ENCODE measurements at places on chromosomes 4 and X. TPM values are rescaled to one million over a fixed set of nuclear protein-coding genes. Genes with fewer than 3 reads are reported as not detected.

Gene CORIN
- 6.7 TPM for total RNA-seq

Gene MAGEA8
- not detected for total RNA-seq

Gene TCEAL6
- total RNA-seq = 2.1 TPM

Gene UGT2A1
- total RNA-seq = not detected

Gene PPP4R3C
- not detected for total RNA-seq

Gene SRPK3
- total RNA-seq = 6.4 TPM

Gene FAM149A
- 18.9 TPM for total RNA-seq

- no peaks in the 10 kb centered on the region for H3K27me3 ChIP-seq
- no peak overlapping the region for H3K27ac ChIP-seq
- no peaks in the 10 kb centered on the region for H3K4me1 ChIP-seq
- no peaks in the 10 kb centered on the region for H3K36me3 ChIP-seq
- no peak for DNase-seq
These were observed 52.8 kb upstream of the TEX13A start for GRCh38 chrX:105273326-105273725.

DNA sequence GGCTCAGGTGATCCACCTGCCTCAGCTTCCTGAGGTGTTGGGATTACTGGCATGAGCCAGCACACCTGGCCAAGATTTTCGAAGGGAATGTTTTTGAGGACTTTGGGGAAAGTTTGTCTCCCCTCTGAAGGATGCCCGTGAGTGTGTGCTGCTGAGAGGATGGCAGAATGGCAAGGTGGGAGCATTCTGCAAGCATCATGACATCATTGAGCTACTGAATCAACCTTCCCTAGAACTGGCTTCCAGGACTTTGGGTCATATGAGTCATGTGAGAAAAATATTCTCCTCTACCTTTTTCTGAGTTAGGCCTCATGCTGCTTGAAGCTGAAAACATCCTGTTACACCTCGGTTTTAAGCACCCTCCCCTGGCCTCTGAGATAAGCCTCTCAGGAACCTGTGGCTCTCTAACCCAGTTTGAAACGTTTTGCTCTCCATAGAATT, 31.0 kb downstream of the TMEM131L start:
- no peak for DNase-seq
- peak overlapping the region; percentile 64 for H3K27ac ChIP-seq
- no peak overlapping the region for H3K4me3 ChIP-seq
- no peaks in the 10 kb centered on the region for H3K4me1 ChIP-seq

- H3K4me1 ChIP-seq = no peaks in the 10 kb centered on the region
- no peak overlapping the region for H3K4me3 ChIP-seq
These were observed 11.0 kb upstream of the EIF4E start for GRCh38 chr4:98939892-98940298.

DNA sequence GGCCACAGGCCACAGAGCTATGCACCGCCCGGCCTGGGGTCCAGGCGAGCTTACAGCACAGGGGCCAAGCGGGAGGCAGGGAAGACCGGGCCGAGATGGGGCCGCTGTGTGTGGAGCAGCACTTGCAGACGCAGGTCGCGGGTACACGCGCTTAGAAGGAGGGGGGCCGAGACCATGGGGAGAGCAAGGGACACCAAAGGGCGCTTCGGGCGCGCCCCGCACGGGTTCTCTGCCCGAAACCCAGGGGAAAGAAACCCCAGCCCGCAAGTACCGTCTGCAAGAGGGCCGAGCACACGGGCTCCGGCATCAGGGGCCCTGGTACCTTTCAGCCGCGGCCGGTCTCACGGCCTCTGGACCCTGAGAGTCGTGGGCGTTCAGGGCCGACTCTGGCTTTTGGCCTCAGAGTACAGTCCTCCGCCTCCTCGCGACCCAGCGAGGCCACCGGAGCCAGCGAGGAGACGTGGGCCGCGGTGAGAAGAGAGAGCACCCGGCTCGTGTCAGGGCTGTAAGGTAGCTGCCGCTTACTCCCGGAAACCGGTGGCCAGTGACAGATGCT, 342 bp downstream of the EOLA2 start:
- no peaks in the 10 kb centered on the region for H3K36me3 ChIP-seq
- H3K4me1 ChIP-seq = peaks cover 3% of the 10 kb centered on the region
- DNase-seq = peak; percentile 24
- no peaks in the 10 kb centered on the region for H3K27me3 ChIP-seq
- peak overlapping the region; percentile 64 for H3K4me3 ChIP-seq

DNA sequence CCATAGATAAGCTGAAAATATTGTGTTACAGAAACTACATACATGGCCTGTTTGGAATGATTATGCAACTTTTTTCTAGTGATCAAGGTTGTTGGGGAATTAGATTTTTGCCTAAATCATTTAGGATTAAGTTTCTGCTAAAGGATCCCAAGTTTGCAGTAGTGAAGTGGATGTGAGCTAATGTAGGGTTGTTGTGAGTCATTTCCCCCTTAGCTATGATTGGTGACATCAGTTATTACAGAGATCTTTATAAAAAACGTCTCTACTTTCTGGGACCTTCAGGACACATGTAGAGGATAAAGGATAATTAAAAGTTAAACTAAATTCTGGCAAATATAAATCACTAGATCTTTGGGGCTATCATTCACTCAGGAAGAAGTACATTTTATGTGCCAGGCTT, 133.3 kb downstream of the GATB start:
- no peaks in the 10 kb centered on the region for H3K36me3 ChIP-seq
- no peaks in the 10 kb centered on the region for H3K27me3 ChIP-seq
- H3K4me3 ChIP-seq = no peak overlapping the region

- no peak for DNase-seq
- H3K36me3 ChIP-seq = no peaks in the 10 kb centered on the region
- no peaks in the 10 kb centered on the region for H3K27me3 ChIP-seq
- no peaks in the 10 kb centered on the region for H3K4me1 ChIP-seq
- no peak overlapping the region for H3K27ac ChIP-seq
These were observed 321.3 kb downstream of the TMA16 start for GRCh38 chr4:163815776-163816175.

DNA sequence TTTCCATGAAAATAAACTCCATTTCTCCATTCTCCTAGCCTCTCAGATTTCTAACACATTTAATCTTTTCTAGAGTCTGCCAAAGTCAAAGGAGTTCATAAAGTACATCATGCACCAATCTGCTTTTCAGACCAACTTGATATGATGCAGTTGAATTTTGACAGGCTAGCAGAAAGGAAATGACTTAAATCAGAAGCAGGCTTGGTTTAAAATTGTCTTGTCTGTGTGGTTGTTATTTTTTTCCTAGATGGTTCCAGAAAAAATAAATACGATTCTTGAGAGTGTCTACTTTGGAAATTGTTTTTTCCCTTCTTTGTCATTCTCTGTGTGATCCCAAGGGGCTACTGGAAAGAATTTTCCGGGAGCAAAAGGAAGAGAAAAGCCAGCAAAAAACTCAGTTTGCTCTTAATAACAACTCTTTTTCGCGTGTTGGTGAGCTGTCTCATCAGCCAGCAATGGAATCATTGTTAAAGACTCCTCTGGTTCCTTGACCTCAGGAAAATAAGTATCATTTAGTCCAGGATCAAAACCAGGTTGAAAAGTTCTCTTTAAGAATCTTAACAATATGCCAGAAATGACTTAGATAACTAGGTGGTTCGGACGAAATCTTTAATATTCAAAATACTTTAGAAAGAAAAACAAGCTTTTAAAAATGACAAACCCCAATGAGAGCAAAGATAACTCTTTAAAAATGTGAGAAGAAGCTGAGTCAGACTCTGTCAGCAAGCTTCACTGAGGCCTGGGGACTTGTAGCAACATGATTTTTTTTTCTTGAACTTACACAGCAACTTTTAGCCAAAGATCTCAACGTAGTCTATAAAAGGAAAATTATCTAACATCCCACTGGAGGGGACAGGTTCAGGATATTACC, 49.7 kb upstream of the GAB1 start:
- H3K4me3 ChIP-seq = no peak overlapping the region
- no peaks in the 10 kb centered on the region for H3K4me1 ChIP-seq

- H3K4me1 ChIP-seq = no peaks in the 10 kb centered on the region
- no peak within 1 kb of the TSS for H3K27ac ChIP-seq
These were observed at the start of gene ERVMER34-1 for GRCh38 chr4:52750819-52751486. Gene ERVMER34-1, minus strand, starts transcription at chr4:52751425. Its CDS starts 5,905 bp downstream, at chr4:52745520.

DNA sequence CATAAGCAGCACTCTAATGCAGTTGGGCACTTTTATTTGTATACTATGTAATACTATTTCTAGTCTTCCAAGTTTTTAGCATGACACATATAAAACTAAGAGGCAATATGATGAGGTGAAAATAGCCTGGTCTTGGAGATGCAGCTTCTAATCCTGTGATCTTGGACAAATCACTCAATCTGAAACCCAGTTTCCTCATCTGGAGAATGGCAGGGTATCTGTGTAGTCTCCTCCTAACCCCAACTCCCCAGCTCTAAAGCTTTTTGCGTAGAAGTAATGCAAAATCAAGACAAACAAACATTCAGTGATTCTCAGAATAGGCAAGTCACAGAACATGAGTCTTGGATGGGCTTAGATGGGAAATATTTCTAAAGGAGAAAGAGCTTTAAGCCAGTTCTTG, 36.7 kb upstream of the IL21 start:
- H3K4me3 ChIP-seq = no peak overlapping the region
- DNase-seq = no peak
- no peaks in the 10 kb centered on the region for H3K36me3 ChIP-seq

GRCh38 chr4:4899202-4899925, 39.9 kb downstream of the MSX1 start:
- no peaks in the 10 kb centered on the region for H3K36me3 ChIP-seq
- H3K27ac ChIP-seq = no peak overlapping the region
- H3K27me3 ChIP-seq = no peaks in the 10 kb centered on the region
- no peaks in the 10 kb centered on the region for H3K4me1 ChIP-seq
- no peak overlapping the region for H3K4me3 ChIP-seq

DNA sequence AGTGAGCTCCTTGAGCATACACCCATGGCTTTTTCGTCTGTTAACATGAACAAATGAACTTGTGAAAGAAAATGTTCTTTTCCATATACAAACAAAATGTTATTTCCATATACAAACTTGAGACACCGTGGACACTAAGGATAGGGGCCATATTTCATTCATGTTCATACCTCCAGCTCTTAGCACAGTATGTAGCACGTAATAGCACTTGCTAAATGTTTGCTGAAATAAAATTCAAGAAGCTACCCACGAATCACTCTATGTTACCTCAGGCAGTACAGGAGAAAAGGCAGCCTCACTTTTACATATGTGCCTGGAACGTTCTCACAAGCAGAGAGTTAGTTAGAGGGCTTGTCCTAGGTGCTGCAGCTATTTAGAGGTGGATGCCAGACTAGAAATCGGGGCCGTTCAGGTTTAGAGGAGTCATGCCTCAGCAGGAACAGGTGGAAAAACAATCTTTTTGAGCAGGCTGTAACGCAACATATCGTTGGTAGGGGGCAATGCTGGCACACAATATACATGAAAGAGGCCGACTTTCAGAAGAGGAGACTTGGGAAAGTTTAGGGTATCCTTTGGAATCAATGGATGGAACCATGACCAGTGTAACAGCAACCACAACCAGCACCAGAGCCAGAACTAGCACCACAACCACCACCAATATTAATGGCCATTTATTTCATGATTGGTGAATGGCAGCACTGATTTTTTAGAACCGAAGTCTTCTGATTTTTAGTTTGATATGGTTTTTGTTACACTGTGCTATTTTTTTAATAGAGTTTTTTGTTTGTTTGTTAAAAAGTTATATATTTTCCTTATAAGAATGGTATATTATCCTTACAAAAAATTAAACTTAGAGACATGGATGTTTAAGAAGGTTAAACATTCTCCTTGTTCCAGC, 14.8 kb upstream of the PAQR3 start:
- H3K27me3 ChIP-seq = no peaks in the 10 kb centered on the region
- no peaks in the 10 kb centered on the region for H3K36me3 ChIP-seq
- DNase-seq = no peak
- H3K4me3 ChIP-seq = no peak overlapping the region

DNA sequence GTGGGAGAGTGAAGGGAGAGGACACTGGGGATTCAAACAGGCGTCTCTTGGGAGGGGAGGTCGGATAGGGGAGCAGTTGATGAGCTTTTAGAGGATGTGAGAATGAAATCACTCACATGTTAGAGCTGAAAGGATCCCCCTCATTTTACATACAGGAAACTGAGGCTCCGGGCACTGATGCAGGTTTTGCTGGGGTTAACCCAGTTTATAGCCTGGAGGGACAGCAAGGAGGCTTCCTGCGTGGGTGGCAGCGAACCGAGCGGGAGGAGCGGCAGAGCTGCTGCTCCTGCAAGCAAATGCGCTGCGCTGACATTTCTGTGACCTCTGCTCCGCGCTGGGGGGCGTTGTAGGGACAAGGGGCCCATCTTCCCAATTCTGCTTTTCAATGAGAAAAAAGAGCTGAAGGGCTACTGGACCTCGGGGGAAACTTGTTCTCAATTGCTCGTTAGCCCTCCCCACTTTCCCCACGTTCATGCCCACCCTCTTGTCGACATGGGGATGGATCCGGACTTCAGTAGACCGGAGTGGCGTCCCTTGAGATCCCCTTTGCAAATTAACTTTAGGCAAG, 1.2 kb upstream of the NEUROG2 start:
- no peak for DNase-seq
- no peak overlapping the region for H3K27ac ChIP-seq
- H3K4me1 ChIP-seq = no peaks in the 10 kb centered on the region
- no peak overlapping the region for H3K4me3 ChIP-seq
- H3K36me3 ChIP-seq = no peaks in the 10 kb centered on the region

GRCh38 chr4:106986486-106986885, 49.6 kb downstream of the DKK2 start:
- no peak overlapping the region for H3K4me3 ChIP-seq
- H3K27me3 ChIP-seq = no peaks in the 10 kb centered on the region
- no peak for DNase-seq
- H3K36me3 ChIP-seq = no peaks in the 10 kb centered on the region

GRCh38 chrX:121639781-121640180, 592.4 kb downstream of the GLUD2 start:
- no peaks in the 10 kb centered on the region for H3K4me1 ChIP-seq
- no peaks in the 10 kb centered on the region for H3K36me3 ChIP-seq
- H3K4me3 ChIP-seq = no peak overlapping the region
- no peaks in the 10 kb centered on the region for H3K27me3 ChIP-seq
- no peak overlapping the region for H3K27ac ChIP-seq
- DNase-seq = no peak

DNA sequence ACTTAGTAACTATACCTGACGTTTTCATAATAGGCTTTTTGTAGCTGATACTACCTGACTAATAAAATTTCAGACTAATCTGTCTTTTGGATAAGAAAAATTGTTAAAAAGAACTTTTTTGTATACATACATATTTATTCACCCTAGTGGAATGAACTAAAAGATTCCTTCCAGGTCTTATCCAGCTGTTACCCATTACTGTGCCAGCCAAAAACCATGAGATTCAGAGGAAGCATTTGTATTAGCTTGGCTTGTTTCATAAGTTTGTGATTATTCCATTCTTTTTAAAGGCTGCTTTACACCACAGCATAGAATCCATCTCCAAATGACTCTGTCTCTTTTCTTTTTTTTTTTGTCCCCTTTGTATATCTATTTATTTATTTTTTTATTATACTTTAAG, 149.4 kb downstream of the FAT4 start:
- H3K4me3 ChIP-seq = no peak overlapping the region
- H3K4me1 ChIP-seq = no peaks in the 10 kb centered on the region
- H3K36me3 ChIP-seq = no peaks in the 10 kb centered on the region
- H3K27ac ChIP-seq = no peak overlapping the region
- H3K27me3 ChIP-seq = no peaks in the 10 kb centered on the region
- no peak for DNase-seq

Measured in uterus (tissue), 4 donors.